ENCODE measurements at places on chromosomes 11 and 22.
A peak's percentile ranks its signal among the peaks of the same experiment; 100 is the strongest.

DNA sequence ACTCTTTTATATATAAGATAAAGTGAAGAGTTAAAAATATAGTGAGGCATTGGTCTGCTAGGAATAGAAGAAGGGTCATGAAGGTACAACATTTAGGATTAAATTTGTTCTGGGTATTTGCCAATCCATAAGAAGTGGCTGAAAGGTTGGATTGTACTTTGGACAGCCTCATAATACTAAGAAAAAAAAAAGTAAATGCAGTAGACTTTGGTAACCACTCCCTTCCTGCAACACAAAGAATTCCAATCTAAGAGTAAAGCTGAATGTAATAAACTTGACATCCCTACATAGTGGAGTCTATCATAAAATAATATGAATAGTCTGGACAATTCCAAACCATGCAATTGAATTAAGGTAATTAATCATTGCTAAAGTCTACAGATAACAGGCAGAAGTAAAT, 2294.4 kb downstream of the LRRC4C start:
- no peak for DNase-seq

DNA sequence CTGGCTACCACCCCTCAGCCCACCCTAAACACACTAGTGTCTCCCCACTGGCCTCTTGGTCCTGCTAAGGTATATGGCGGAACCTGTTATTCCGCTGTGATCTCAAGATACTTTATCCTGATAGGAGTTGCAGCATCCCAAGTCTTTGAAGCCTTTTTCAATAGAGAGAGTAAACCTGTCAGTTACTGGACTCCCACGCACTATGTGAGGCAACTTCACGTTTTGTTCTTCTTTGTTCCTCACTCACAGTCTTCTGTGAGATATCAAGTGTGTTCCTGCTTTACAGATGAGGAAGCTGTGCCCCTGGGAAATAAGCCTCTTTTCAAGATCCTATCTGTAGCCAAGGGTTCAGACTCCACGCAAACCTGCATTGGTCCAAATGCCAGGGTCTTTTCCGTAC, 127.8 kb downstream of the MYO18B start:
- no peak for DNase-seq

GRCh38 chr11:12680246-12680939, 6.2 kb downstream of the TEAD1 start:
- peak; percentile 82 for DNase-seq

DNA sequence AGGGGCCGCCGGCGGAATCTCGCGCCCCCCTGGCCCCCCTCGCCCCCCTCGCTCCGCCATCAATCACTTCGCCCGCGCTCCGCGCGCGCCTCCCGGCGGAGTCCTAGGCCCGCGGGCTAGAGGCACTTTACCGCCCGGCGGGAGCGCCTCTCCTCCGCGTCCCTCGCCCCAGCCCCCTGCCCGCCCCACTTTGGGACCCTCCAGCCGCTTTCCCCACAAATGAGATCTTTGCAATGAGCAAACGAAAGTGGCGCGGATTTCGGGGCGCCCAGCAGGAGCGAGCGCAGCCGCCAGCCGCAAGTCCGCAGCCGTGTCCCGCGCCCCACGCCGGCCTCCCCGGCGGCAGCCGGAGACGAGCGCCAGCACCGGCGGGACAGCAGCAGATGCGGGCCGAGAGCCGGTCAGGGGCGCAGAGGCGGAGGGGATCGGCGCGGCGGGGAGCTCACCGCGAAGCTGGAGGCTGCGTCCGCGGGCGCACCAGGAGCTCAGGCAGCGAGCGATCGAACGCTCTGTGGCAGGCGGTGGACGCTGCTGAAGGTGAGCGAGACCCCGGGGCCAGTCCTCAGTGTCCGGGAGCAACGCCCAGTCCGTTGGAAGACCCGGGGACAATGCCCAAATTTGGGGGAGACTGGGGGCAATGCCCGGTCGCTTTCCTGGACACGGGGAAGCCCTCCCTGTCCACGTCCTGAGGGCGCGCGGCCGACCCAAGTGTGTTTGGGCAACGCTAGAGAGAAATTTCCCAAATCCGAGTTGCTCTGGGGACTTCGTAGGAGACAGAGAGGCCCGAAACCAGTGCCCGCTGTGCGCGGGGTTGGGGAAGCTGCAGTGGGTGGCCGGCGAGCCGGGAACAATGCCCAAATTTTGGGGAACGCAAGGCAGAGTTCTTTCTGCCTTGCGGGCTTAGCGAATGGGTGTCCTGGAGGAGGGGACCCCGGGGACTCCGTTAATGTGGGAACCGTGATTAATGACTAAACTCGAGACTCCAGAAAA, 1.5 kb upstream of the IGF2 start:
- no peak for DNase-seq

DNA sequence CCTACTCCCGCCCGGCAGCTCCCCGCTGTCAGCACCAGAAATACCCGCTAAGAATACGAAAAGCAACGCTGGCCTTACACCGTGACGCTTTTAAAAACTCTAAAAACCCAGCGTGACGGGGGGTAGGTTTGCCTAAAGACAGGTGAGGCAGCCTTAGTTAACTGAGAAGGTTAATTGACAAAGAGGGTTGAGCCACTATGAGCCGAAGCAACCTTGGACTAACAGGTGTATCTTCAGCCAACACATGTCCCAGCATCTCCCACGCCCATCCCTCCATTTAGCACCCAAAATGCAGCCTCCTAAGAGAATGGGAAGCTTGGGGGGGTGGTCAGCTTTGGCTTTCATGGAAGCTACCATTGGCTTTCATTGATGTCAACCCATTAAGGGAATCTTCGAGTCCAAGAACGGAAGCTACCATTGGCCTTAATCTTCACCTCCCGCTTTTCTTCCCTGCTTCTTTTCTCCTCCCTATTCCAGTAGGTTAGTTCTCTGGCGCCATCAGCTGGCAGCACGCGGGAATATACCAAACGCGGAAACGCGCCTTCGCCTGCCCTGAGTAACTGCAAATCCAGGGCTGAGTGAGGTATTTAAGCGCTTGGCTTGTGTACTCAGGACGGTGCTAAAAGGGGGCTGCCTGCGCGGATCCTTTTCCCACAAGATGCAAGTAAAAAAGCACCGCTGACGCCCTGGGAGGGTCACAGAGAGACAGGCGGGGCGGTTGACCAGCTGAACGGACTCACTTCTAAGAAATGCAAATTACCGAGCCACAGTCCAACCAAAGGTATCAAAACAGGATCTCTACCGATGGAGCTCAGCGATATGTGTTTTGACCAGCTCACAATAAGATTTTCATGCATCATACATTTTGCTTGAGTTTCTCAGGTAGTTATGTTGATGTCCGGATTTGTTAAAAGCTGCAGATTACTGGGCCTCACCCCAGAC, 38.5 kb upstream of the GLYATL1 start:
- DNase-seq = no peak

- no peak for DNase-seq
Observed at GRCh38 chr22:18985780-18986179, 49.7 kb upstream of the PRODH start.

GRCh38 chr22:41833369-41834004, 582 bp downstream of the SREBF2 start:
- DNase-seq = no peak

DNA sequence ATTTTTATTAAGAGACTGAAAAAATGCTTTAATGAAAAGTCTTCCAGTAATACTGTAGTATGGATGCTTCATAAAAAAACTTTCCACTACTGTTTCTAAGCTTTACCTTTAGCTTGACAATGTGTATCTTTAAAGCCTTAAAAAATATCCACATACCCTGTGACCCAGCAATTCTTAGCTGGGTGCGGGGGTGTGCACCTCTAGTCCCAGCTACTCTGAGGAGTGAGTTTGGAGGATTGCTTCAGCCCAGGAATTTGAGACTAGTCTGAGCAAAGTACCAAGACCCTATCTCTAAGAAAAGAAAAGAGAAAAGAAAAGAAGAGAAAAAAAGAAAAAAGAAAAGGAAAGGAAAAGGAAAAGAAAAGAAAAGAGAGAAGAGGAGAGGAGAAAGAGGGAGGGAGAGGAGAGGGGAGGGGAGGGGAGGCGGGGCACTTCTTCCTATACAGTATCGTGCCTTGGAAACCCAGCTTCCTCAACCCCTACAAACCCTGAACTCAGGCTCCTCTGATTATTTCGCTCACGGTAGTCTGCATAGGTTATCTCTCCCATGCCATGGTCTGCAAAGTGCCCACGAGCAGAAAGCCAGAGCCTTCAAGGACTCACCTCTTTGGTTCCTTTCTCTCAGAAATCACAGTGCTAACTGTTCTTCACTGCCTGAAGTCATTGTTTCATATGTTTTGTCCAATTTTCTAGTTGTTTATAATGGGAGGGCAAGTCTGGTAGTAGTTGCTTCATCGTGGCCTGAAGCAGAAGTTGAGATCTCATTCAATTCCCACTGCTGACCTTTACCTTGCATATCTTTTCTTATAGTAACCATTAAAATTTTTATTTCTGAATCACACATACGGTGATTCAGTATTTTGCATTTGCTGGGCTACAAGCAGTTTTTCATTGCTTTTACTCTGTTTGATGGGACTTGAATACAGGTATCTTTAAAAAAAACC, 82.2 kb downstream of the FAM83F start:
- DNase-seq = no peak

DNA sequence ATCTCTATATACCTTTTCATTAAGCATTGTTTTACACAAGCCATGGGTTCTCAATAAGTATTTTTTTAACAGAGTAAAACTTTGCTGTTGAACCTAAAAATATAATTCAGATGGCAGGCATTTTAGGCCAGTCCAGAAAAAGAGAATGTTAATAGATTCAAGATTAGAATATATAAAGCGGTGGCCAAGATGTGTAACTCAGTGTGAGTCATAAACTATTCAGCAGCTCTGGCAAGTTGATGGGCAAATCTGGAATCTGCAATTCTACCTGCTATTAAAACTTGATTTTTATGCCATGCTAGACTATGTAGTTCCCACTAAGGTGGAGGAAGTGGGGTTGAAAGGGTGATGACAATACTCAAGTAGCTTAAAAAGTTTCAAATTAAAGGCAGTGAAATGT, 45.4 kb downstream of the CASP12 start:
- no peak for DNase-seq

GRCh38 chr11:73539506-73540084, 58.3 kb downstream of the FAM168A start:
- no peak for DNase-seq

DNA sequence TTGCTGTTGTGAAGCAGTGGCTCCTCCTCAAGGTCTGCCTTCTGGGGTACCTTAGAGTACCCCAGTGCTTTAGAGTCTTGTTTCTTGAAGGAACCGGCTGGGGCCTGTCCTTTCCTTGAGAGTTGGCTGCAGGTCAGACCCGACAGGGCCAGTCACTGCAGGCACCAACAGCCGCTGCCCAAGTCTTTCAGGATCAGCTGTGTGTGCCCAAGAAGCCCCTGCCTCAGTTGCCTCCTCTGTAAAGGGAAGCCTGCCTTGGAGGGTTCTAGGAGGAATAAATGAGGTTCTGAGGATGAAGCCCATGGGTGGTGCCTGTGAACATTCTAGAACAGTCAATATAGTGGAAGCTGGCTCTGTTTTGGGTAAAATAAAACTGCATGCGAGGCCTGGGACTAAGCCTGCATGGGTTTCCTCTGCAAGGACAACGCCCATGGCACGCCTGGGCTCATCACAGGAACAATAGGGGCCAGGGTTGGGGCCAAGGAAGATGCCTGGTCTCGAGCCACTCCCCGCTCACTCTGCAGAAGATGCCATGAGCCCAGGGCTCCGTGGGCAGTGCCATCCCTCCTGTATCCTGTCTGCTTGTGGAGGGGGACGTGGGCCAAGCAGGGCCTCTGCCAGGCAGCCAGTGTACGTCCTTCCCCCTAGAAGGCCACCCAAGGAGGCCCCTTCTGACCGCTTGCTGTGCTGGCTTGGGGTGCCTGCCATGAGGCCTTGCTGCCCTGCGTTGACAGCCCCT, 81.6 kb downstream of the MED15 start:
- DNase-seq = no peak

DNA sequence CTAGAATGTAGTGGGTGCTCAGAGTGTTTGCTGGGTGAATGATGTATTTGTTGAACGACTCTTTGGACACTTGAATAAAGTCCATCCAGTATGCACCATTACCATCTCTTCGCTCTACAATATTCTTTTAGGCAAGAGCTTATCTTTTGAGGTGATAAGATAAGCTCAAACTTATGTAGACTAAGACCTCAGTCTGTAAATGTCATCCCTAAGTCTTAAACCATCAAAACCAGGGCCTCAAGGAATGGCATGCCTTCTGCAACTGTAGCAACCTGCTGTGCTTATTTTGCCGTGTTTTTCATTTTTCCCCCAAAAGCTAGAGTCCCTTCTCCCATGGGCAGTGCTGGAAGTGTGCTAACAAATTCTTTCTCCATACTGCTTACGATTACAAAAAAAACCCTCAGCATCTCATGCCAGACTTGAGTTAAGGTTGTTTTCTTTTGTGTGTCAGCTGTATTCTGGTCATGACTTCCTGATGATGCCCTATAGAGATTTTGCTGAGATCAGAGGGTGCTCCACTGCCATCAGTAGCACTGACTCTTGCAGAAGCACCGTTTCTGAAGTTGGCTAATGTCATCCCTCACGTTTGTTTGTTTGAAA, 27.8 kb downstream of the LIMK2 start:
- no peak for DNase-seq

DNA sequence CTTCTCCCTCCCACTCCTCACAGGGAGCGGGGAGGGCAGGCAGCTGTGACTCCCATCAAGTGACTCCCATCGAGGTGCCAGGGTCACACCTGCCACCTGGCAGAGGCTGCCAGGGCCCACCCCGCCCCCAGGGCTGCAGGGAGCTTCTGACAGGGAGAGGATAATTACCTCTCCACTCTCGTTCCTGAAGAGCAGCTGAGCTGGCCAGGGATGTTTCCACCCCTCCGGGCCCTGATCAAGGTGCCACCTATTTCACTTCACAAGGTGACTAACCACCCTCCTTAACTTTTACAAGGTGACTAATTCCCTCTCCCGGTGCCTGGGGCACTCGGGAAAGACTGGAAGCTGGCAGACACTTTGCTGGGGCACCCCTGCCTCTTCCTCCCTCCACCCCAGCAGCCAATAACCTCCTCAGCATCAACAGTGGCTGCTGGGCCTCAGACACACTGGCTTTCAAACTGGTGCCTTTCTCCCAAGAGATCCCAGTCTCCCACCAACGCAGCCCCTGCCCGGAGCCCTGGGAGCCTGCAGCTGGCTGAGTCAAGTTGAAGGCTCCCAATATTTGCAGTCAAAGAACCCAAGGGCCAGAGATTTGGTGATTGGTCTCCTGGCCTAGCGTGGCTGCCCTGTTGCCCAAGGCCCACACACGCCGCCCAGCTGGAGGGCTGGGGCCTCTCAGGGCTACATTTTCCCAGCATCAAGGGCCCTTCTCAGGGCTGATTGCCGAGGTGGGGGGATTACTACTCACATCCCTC, 22.0 kb upstream of the MYRF start:
- DNase-seq = peak; percentile 78

Measured in NCI-H2107 (cell line).